ENCODE measurements at places on chromosomes 5 and 9. TPM values are rescaled to one million over a fixed set of nuclear protein-coding genes. Genes with fewer than 3 reads are reported as not detected.

- DNase-seq, result no peak
Measured at GRCh38 chr9:116452634-116453033, 234.5 kb upstream of the TRIM32 start.

- DNase-seq, result no peak
Measured at GRCh38 chr5:176381979-176382378, 6.4 kb downstream of the NOP16 start.

DNA sequence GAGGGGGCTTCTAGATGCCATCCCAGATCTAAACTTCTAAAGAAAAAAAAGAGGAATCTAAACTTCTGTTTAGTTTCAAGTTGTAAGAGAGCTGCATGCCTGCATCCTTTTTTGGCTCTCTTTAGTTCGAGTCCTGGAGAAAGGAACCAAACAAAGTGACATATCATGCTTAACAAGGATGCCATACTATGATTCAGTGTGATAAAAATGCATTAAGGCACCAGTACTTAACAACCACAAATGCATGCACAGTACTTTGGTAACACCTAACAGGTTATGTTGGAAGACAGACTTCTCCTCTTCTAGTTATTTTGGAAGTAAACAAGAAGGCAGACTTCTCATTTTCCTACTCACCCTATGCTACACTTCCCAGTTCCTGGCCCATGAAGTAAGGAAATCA lies 27.3 kb downstream of the NME5 start:
- DNase-seq, result no peak

GRCh38 chr9:124593200-124593599 lies 86.0 kb upstream of the NR5A1 start:
- no peak for DNase-seq

- DNase-seq, result no peak
Measured at GRCh38 chr5:4295663-4296339, 700.2 kb downstream of the IRX1 start.

The GRXCR2 gene
- total RNA-seq, result not detected

The CBY3 gene
- not detected for total RNA-seq

DNA sequence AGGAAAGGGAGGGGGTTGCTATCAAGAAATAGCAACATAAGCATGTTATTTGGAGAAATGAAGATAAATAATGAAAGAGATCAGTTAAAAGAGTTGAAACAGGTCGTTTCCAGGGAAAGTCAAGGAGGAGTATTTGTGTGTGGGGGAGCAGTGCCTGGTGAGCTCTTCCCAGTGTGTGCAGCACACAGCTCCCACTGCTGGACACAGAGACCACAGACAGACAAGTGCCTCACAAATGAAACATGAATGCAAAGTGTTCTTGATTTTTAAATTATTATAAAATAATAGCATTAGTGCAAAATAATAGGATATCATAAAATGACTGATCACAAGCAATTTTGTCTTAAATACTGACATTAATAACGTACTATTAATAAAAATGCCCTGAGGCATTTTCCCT lies 40.8 kb downstream of the LIFR start:
- DNase-seq, result no peak

The PLPPR1 gene
- total RNA-seq, result not detected

The CAMLG gene
- 24.4 TPM for total RNA-seq

The GPR151 gene
- not detected for total RNA-seq

GRCh38 chr5:144142139-144142823 lies 28.2 kb downstream of the YIPF5 start:
- DNase-seq, result no peak

The FBN2 gene
- 0.11 TPM for total RNA-seq

DNA sequence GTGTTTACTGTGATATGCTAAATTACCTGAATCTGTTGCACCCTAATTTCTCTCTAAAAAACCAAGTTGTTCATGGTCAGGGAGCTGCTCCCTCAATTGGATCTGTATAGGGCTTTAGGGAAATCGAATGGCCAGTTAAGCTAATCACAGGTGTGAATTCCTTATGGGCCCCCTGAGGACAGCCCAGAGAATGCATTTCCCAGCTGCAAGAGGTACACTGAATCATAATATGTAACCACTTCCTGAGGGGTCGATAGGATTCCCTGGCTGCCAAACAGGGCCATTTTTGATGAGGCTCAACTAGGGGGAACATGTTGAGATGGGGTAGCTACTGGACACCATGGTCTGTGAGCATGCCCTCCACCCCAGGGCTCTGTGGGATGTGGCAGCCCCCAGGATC lies 478.6 kb downstream of the CCDC171 start:
- no peak for DNase-seq

The C9 gene
- not detected for total RNA-seq

DNA sequence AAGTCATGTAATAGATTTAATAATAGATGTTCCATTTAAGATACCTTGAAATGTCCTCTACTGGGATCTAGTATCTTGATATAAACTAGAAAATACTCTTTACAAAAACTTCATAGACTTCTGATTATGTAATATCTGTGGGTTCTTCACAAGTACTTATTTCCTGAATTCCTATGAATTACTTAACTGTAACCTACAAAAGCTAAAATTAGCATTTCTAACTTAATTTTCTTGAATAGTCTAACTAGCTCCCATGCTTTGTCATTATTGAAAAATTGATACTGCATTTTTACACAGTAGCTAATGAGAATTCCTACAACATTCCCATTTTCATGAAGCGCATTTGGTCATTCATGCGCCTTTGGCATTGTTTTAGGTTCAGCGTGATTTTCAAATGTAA lies 1828.2 kb downstream of the MAT2B start:
- DNase-seq, result no peak

DNA sequence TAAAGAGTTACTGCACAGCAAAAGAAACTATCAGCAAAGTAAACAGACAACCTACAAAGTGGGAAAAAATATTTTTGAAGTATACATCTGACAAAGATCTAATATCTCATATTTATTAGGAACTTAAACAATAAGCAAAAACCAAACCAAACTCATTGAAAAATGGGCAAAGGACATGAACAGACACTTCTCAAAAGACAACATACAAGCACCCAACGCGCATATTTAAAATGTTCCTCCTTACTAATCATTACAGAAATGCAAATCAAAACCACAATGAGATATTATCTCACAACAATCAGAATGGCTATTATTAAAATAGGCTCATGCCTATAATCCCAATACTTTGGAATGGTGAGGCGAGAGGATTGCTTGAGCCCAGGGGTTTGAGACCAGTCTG lies 48.0 kb downstream of the FBXO4 start:
- DNase-seq, result no peak

GRCh38 chr5:15683332-15683731 lies 183.4 kb downstream of the FBXL7 start:
- no peak for DNase-seq

The FOXD1 gene
- total RNA-seq, result not detected

- no peak for DNase-seq
Measured at GRCh38 chr5:106962464-106963230, 708.1 kb downstream of the EFNA5 start.

- no peak for DNase-seq
Measured at GRCh38 chr5:30878746-30879145, 314.7 kb upstream of the CDH6 start.

- no peak for DNase-seq
Measured at GRCh38 chr9:12640866-12641636, 52.1 kb upstream of the TYRP1 start.

- DNase-seq, result no peak
Measured at GRCh38 chr5:171798418-171798817, 12.8 kb downstream of the SMIM23 start.

DNA sequence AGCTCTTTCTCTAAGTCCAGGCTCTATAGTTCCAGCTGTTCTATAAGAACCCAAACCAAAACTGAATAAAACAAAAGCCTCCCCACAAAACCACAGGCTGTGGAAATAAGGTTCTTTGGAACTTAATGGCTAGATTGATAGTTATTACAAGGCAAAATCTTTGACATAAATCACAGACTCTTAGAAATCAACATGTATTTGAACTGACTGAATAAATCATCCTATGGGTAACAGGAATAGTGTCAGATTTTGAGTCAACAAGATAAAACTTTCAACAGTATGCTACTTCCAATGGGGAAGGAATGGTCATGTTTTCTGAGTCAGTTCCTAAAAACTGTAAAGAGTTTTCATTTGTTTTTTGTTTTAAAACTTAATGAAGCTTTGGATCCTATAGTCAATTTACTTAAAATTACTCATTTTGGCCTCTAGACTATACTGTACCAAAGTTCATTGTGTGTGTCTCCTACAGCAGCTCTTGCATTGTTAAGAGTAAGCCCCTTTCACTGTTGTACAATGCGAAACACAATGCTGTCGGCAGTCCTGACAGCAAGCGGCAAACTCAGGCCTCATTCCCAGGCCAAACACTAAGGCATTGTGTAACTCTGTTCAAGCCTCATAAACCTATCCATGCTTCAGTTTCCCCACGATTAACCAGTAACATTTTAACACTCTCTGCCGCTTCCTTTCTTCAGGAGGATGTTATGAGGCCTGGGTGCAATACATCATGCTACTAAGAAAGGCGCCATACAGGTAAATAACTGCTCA lies 134.1 kb downstream of the ARL15 start:
- no peak for DNase-seq

The LCP2 gene
- 444 TPM for total RNA-seq

- no peak for DNase-seq
Measured at GRCh38 chr5:31364881-31365636, 166.8 kb downstream of the DROSHA start.

DNA sequence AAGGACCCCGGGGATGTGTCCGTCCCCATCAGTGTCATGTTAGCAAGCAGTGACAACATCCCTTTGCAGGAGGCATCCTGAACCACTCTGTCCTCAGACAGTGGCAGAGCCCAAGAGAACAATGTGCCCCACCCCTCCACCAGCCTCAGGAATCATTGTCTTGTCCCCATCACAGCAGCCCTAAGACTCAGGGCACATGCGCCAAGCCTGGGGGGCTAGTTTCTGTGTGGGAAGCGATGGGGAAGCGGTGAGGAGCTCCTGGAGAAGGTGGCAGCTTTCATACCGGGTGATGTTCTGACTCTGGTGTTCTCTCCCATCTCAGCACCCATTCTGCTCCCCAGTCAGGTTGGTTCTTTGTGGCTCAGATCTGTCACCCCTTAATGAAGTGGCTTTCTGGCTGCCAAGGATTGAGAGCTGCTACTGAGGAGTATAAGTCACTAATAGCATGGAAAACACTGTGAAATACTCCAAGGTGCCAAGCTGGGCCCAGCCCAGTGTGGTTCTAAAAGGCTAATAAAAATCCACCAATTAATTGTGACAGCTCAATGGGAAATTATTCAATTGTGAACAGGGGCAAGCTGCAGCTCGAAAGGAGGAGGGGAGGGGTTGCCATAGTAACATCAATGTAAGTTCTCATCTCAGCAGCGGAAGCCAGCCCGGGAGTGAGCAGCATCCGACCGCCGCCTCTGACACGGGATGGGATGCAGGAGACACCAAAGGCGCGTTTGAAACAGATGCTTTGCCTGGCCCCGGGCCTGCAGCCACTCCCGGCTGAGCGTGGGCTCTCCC lies 4.7 kb downstream of the QRFP start:
- no peak for DNase-seq

DNA sequence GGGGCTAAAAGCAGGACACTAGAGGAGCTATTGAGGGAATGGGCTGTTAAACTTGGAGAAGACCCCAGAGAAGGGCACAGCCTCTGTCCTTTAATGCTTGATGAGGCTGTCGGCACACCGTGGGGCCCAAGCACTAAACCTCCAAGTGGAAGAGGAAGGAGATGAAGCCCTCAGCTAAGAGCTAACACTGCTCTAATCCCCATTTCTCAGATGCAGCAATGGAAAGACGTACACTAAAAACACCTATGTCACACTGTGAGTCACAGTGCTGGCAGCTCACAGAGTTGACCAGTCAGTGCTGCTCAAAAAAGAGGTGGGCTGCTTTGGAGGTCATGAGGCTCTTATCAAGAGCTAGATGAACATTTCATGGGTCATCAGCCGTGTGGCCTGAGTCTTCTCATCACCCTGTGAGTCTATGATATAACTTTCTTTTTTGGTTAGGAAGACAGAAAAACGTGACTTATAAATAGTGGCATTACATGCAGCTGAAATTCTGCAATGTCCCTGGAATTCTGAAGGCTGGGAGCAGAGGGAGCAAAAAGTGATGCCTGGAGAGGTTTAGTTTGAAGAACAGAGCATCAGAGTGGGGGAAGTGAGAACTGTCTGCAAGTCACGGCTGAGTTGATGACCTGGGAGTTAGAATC lies 21.5 kb downstream of the TNFSF8 start:
- no peak for DNase-seq

GRCh38 chr9:93562157-93562556 lies 14.2 kb upstream of the PHF2 start:
- DNase-seq, result no peak

DNA sequence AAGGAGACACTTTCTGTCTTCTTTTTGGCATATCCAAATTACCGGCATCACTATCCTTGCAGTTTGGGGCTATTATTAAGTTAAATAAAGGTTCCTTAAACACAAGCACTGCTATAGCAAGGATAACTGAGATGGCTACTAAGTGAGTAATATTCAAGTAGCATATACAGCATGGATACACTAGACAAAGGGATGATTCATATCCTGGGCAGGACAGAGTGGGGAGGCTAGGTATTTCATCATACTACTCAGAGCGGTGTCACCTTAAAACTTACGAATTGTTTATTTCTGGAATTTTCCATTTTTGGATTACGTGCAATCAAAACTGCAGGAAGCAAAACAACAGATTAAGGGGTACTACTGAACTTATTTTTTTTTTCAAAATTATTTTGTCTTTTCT lies 54.1 kb downstream of the FER start:
- DNase-seq, result no peak

The SOX30 gene
- not detected for total RNA-seq

The PKN3 gene
- 9.6 TPM for total RNA-seq

The RNF224 gene
- total RNA-seq, result not detected

DNA sequence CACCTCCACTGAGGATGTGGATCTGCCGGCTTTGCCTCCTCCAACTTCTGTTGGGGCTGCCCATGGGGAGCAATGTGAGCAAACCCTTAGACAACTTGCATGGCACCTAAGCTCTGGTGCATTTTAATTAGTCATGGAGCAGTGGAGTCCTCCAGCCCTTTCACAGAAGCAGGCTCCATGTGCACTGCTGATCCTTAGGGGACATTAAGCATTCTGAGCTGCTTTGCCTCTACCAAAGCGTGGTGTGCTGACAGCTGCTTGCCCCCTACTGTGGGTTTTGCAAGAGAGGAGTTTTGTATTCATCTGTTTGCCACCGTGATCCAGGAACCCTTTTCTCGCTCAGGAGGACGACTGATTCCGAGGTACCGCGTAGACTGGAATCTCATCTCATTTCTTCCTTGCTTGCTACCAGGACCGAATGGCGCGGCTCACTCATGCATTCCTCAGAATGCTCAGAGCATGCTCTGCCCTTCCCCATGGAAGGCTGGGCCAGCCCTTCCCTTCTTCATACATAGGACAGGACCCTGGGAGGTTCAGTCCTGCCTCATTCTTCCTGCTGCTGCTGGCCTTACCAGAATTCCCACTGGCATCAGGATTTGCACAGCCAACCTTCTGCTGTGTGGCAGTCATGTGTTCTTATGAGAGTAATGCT lies 432.5 kb downstream of the GADD45G start:
- DNase-seq, result no peak

GRCh38 chr9:112086627-112087026 lies 88.5 kb downstream of the SUSD1 start:
- no peak for DNase-seq
